ENCODE measurements at places on chromosomes 2 and 18. TPM values are rescaled to one million over a fixed set of nuclear protein-coding genes. Genes with fewer than 3 reads are reported as not detected.
A peak's percentile ranks its signal among the peaks of the same experiment; 100 is the strongest.

The CHRNG gene
- not detected for total RNA-seq

DNA sequence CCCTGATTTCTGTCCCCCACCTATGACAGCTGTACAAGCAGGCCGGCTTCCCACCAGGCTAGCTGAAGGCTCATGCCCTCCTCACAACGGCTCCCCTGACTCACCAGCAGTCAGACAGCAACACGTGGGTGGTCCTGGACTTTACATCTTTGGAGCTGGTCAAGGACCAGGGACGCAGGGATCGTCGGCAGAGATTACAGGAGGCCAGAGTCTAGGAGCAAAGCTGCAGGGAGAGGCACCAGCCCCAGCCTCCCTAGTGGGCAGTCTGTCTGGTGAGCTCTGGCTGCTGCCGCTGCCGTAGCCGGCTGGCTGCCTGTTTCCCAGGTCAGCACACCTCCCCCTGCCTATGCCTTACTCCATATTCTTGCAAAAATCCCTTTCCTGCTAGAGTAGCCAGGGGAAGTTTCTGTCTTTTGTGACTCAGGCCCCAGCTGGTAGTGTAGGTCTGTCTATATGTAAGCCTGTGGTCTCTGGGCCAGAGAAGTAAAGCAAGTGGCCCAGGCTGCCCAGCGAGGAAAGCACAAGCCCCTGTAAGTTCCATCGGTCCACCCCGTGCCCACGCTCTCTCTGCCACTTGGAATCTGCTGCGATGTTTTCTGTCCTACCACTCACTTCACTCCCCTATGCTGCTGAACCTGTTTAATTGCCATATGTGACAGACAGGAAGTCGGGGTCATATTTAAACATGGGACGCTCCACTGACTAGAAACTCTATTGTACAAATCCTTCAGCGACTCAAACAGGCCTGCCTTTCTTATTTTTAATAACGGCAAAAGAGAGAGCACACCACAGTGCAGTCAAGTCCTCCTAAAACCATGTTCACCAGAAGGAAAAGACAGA, 2.4 kb upstream of the ARHGEF4 start:
- DNase-seq: peak; percentile 29

DNA sequence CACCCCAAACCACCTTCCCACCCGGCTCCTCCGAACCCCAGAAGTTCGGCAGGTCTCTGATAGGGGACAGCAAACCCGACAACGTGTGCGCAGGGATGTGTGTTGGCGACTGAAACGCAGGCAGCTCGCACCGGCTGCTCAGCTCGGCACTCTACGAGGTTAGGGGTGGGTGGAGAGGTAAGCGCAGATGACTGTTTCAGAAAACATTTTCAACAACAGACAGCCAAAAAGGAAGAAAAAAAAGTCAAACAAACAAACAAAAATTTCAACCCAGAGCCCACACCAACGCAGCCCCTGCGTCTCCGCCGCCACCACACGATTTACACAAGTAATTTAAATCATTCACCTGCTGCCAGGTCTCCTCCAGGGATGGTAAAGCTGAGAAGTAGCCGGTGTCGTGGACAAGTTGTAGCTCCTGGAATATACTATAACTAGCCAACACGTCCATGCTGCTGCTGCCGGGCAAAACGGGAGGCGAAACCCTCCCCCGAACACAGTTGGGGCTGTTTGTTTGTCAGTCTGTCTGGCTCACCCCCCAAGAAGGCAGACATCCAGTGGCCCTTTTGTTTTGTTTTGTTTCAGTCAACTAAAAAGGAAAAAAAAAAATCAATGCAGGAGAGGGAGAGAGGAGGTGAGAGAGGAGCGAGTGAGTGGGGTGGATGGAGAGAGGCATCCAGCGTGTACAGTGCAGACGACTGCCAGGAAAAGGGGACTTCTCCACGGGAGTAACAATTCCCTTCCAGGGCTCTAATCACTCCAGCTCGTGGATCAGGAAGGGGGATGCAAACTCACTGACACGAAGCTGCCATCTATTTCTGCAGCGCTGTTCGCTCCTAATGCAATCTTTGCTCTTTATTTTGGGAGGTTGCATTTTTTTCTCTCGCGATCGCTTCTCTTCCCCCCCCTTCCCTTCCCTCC, at the start of gene KLF7:
KLF7 (minus strand) TSS at position 828 of the 918 bp plus-strand sequence; CDS start at position 448, 380 bp downstream.
- peak; percentile 71 for DNase-seq

The WDR35 gene
- 7.5 TPM for total RNA-seq

DNA sequence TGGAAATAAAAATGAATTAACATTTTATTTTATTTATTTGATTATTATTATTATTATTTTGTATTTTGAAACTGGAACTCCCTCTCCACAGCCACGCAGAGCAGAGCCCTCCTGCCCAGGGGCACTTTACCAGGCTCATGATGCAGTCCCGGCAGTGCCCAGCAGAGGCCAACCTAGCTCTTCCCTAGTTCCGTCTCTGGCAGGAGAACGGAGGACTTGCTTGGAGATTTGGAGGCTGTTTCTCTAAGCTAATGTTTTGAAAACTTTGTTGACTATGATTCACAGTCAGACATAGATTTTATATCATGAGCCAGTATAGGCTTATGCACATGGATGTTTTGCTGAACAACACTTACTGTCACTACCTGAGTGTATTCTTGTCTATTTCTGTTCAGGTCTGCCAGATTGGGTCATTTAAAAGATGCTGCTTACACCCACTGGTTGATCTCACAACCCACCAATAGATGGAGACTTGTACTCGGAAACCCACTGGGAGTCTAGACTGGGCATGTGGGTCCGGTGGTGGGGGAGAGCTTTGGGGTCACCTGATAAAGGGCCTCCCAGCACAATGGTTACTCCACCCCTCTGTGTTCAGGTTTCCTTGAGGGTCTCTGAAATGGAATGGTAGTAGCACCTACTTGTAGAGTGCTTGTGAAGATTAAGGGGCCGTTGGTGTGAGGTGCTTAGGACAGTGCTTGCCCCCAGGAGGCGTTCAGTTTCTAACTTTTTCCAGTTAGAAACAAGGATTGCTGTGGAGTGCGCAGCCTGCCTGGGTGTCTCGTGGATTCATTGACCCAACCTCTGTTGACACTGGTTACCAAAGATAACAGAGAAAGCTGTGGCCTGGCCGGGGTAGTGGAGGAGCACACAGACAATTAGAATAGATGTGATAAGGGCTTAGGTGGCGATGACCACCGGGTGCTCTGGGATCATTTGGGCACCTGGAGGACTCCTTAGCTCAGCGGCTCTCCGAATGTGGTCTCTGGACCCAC, 177.3 kb downstream of the HAUS1 start:
- peak; percentile 67 for DNase-seq

Data from aorta (tissue), 5 donors.